ENCODE measurements at places on chromosomes 11 and 22.

GRCh38 chr11:19821412-19821875 lies 108.8 kb downstream of the NAV2 start:
- no peak for DNase-seq

DNA sequence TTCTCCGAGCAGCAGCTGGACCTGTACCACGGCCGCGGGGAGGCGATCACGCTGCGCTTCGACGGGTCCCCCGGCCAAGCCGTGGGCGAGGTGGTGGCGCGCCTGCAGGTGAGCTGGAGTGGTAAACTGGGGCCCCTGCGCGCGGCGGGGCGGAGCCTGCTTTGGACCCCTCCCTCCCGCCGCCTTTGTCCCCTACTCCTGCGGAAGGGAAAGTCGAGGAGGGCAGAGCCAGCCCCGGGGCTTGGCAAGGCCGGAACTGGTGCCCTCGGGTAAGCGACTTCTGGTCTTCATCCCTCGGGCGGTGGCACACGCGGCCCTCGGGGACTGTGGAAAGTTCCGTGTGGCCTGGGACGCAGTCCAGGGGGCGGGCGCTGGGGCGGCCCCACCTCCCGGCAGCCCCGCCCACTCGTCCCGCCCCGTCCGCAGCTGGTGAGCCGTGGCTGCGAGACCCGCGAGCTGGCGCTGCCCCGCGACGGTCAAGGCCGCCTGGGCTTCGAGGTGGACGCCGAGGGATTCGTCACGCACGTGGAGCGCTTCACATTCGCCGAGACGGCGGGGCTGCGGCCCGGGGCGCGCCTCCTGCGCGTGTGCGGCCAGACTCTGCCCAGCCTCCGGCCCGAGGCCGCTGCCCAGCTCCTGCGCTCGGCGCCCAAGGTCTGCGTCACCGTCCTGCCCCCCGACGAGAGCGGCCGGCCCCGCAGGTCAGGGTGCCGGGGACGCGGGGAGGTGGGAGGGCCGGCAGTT lies 9.2 kb downstream of the SIPA1 start:
- DNase-seq, result no peak

DNA sequence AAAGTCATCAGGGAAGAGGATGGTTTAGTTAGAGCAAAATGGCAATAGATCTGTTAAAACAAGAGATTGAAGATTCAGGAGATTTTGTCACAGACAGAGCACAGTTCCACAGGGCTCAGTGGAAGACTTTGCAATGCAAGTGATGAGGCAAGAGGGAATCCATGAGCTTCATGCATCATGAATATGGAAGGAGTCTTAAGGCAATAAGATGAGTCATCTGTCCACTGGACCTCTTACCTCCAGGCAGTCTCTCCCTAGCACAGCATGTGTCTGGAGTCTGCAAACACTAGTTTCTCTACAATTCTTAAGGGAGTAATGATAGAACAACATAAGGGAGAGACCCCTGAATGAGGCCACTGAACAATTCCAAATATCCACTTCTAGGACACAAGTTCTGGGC lies 245.7 kb downstream of the NXPE2 start:
- no peak for DNase-seq

GRCh38 chr11:62324731-62325556 lies 12.3 kb upstream of the ASRGL1 start:
- DNase-seq, result peak; percentile 49
